ENCODE measurements at places on chromosomes 2 and 18.
A peak's percentile ranks its signal among the peaks of the same experiment; 100 is the strongest.

DNA sequence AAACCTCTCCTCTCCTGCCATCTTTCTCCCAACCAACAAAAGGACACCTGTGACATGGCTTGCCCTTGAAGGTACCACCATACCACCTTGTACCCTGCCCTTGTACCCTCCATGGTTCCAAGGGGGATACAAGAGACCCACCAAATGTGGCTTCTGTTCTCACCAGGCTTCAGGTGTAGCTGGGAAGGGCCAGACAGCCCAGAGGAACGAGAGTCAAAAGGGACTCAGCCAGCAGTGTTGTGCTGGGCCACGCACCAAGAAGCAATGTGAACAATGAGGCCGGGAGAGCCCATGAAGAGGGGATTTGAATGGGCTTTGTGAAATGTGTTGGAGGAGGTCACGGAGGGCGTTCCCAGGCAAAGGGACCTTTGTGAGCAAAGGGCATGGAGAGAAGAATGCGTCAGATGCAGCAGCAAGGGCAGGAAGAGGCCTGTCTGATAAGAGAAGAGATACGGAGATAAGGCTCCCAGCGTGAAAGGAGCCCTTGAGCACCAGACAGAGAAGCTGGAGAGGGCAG is 48.6 kb downstream of the PLB1 start:
- DNase-seq, result no peak

GRCh38 chr2:132999421-132999820 is 329.4 kb upstream of the LYPD1 start:
- DNase-seq, result no peak

DNA sequence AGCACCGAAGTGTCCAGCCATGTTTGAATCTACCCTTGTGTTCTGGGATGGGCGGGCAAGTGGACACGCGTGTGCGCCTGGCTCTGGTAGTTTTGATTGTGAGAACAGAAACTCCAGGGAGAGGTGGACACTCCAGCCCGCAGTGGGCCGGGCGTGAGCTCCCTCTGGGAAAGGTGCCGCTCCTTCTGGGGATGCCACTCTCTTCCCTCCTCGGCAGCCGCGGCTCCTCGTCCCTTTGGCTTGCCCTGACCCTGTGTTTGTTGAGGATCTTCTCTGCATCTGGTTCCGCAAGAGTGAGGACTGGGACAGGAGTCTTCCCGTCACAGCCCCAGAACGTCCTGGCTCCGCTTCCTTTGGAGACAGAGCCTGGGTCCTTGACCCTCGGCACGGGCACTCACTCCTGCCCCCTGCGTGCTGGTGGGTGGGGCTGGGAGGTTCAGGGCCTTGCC is 1.3 kb downstream of the CTDP1 start:
- no peak for DNase-seq

- DNase-seq, result no peak
Measured at GRCh38 chr2:107006836-107007235, 120.9 kb upstream of the ST6GAL2 start.

- DNase-seq, result peak; percentile 74
Measured at GRCh38 chr18:63439334-63439733, 17.1 kb upstream of the VPS4B start.

DNA sequence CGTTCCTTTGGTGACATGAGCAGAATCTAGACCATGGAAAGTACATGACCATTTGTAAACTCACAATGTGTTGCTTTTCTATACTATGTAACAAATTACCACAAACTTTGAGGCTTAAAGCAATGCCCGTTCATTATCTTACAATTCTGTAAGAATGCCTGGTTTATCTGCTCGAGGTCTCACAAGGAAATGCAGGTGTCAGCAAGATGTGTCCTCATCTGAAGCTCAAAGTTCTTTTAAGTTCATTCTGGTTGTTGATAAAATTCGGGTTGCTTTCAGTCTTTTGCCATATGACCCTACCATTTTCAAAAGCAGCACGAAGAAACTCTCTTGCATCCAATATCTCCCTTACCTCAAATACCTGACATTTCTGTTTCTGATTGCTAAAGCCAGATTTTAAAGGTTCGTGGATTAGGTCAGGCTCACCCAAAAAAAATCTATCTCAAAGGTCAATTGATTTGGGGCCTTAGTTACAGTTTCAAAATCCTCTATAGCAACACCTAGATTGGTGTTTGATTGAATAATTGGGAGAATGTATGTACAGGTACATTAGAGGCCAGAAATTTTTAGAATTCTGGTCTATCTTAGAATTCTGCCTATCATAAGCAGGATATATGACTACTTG is 125.9 kb downstream of the TMEM131 start:
- no peak for DNase-seq
